ENCODE measurements at places on chromosomes 12 and 14.

- DNase-seq = no peak
Observed at GRCh38 chr12:124399622-124400021, 104.7 kb downstream of the RFLNA start.

DNA sequence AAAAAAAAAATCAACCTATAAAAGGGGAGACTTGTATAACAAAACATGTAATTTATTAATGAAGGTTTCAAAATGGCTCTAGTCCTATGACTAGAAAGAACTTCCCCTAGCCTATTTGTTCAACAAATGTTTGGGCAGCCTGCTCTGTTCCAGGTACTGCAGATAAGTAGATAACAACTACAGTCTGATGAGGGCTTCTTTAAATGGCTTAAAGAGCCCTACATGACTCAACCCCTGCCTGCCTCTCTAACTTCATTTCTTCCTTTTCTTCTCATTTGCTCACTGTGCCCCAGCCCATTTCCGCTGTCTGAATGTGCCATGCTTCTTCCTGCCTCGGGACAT, 21.5 kb downstream of the ALDH6A1 start:
- DNase-seq = no peak

GRCh38 chr14:79118291-79118690, 948.1 kb downstream of the NRXN3 start:
- DNase-seq = no peak

- DNase-seq = no peak
Observed at GRCh38 chr12:109900752-109901580, 892 bp downstream of the TCHP start.

DNA sequence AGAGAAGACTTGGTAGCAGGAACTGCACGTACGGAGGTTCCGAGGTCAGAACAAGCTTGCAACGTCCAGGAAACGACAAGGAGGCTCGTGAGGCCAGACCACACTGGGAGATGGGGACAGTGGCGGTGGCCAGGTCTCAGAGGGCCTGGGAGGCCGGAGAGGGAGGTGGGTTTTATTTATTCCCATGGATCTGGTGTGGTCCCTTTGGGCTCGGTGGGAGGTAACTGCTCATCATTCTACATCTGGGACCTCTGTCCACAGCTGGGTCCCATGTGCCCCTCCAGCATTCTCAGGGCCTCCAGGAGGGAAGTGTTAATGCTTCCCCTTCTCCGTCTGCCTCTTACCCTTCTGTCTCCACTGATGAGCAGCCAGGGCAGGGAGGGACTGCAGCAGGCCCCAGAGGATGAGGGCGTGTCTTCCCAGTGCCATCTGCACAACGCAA, 35.7 kb upstream of the NCOR2 start:
- DNase-seq = no peak

DNA sequence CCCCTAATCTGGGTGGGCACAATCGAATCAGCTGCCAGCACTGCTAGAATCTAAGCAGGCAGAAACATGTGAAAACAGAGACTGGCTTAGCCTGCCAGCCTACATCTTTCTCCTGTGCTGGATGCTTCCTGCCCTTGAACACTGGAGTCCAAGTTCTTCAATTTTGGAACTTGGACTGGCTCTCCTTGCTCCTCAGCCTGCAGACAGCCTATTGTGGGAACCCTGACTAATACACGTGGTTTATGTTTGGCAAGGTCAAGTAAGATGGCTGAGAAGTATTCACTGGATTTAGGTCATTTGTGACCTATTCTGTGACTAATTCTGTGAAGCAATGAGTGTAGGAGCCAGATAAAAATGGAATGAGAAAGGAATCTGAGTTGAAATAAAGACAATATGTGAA, 11.0 kb downstream of the GPR135 start:
- no peak for DNase-seq

DNA sequence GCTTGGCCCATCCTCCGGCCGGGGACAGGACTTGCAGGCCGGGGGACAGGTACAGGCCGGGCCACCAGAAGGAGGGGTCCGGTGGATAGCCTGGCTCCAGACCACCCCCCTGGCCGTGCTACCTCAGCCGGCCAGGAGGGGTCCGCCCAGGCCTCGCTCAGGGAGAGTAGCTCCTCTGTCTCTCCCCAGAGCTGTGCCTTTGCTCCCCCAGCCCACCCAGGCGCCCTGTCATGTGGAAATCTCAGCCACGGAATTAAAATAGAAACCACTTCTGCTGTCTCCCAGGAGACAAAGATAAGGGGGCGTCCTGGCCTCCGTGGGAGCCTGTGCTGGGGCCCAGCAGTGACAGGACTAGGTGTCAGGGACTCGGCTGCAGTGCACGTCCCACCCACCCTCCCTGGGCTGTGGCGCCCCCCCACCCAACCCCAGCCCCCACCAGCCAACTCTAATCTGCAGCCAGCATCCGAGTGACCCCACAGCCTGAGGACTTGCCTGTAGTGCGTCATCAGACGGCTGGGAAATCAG, 3.3 kb upstream of the CRIP2 start:
- DNase-seq = no peak

DNA sequence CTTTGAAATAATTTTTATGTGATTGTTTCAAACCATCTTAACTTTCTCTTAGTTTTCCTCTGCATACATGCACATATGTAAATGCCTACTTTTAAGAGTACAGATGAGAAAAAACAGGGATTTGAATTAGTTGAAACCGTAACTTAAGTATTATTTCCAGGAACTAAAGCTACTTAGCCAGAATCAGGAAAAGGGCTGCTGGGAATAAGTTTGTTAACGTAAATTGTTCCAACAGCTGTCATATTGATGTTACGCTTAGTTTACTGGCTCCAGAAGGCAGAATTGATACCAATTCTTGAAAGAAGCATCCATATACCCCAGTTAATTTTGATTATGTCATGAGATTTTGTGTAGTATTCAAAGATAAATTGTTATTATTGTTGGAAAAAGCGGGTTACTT, 17.9 kb upstream of the KLRF1 start:
- no peak for DNase-seq

All from stimulated activated CD8-positive, alpha-beta memory T cell treated with anti-CD3 and anti-CD28 coated beads, Interleukin-7, amount 100 ng/mL, for 24 hours (primary cell).